ENCODE measurements at places on chromosomes 11 and 22.

DNA sequence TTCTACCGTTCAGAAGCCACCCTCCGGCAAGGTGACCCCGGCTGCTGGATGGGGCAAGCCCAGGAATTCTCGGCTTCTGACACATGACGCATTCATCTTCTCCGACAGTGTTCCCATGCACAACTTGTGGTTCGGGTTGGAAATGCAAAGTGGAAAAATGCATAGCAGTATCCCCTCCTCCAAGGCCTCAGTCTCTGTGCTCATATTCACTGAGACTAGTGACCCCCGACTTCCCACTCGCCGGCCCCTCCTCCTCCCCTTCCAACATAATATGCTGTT is 70.0 kb upstream of the NTM start:
- no peak for DNase-seq

DNA sequence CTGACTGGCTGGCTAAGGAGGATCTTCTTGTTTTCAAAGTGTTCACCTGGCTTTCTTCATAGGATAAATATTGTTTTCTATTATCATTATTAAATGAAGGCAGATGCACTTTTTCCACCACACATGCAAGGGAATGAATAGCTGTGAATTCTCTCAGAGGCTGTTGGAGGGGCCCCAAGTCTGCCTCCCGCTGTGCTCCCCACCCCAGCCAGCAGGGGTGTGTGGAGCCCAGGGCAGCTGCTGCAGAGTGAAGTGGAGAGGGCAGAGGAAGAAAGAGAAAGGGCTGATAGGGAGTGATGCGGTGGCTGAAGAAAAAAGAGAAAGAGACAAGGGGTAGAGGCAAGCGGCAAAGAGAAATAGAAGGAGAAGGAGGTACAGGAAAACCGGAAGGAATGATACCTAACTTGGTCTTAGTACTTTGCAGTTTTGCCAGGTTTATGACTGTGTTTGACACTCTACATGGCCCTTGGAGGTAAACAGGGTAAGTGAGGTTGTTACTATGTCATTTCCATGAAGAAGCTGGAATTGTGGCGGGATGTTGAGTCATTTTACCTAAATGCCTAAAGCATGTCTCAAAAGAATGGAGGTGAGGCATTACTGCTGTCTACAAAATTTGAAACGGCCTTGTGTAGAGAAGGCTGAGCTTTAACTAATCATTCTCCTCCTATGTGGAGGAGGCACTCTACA is 145.7 kb upstream of the B3GAT1 start:
- DNase-seq, result no peak

DNA sequence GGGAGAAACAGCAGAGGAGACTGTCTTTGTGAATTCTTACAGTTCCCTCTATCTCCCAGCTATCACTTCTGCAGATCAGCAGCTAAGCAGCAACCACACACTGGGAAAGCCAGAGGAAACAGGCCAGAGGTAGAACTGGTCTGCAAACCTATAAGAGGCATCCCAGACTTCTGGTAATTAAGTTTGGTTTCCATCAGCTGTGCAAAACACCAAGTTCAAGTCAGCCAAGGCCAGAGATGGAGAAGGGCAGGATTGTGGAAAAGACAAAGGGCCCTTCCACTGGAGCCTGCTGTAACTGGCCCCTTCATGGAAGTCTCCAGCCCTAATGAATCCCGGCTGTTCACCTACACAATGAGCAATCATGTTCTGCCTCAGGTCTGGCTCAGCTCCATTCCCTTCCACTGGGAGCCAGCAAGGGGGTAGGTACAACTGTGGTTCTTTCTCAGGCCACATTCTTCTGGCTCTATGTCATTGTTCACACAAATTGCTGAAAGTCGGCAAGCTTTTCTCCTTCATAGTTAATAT is 4.6 kb upstream of the PAMR1 start:
- no peak for DNase-seq

GRCh38 chr11:12123273-12123672 is 12.9 kb downstream of the MICAL2 start:
- no peak for DNase-seq

DNA sequence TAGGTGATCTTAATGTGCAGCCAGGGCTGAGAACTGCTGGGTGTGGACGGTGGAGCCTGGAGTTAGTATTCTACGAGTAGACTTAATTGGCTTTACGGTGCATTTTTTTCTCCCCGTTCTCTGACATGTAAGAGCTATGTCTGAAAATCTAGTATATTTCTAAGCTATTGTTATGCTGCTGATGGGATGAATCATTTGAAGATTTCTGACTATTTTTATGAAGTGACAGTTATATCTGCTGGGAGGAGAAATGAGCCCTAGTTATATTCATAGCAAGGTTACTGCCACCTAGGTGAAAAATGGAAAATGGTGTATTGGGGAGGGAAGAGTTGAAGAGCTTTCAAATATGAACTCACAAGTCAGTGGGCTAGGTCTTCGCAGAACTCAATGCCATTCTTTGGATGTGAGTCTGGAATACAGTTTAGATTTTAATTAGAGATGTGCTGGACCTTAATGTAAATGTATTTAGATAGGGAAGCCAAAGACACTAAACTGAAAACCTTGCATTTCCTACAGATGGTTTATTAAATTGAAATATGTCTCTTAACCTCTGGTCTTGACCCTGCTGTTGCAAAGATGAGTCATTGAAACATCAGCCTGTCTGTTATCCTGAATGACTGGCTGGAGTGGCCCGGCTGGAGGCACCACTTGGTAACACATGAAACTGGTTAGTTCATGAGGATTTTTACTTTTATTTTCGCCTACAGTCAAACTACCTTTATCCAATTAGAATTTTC is 293.7 kb downstream of the DDX10 start:
- DNase-seq, result no peak

GRCh38 chr11:12537778-12538401 is 136.3 kb upstream of the TEAD1 start:
- no peak for DNase-seq

DNA sequence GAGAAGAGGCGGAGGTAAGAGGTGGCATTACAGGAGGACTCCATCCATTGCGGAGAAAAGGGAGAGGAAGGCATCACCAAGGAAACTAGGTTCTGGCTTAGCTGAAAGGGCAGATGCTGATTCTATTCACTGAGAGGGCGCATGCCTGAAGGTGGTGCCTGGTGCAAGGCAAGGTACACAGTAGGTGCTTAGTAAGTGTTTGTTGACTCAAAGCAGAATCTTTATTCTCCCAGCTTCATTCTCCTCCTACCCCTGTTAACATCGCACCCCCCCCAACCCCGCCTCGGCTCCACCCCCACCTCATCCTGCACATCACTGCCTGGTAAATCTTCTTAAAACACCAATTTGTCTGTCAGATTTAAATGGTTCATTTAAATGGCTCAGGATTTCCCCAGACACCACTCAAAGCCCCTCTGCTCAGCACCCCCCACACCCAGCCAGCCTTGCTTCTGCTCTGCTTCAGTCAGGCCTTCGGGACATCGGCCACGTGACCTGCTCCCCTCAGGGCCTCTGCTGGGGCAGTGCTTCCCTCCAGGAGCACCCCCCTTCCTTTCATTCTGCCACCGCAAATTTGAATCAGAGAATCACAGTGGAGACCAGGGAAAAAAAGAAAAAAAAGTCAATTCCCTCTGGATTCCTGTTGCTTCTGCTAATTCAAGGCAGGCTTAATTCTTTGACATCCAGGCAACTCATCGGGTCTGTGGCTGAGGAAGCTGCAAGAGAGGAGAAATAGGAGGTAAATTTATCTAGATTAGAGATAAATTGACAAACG is 17.8 kb upstream of the RCN1 start:
- no peak for DNase-seq

DNA sequence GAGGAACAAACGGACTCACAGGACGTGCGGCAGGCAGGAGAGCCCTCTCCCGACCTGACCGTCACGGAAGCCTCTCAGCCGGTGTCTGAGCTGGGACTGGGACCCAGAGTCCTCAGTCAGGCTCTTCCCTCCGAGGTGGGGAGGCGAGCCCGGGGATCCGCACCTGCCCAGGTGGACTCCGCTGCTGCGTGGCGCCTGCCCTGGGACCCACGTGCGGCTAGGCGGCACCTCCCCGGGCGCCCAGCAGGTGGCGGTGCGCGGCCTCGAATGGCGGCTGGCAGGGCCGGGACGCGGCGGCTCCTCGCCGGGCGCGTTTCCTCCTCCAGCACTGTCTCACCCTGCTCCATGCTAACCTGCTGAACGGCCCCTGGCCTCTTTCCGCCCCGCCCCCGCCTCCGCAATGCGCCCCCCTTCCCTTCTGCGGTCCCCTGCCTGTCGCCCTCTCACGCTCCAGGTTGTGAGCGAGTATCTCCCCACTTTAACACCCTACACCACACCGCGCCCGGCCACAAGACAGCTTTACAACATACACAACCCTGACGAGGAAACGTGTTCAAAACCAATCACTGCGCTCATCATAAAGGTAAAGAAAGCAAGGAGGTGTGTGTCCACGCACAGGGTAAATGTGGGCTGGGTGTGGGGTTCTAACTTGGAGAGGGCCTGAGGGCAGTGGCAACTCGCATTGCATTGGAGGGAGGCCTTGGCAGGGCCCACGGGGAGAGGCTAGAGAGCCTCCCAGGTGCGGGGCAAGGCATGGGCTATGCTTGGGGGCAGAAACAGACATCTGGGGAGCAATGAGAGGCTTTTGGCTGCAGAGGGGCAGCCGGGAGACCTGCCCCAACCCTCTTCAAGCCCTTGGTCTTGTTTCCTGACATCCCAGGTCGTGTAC is 25.9 kb upstream of the ATXN10 start:
- peak; percentile 68 for DNase-seq

DNA sequence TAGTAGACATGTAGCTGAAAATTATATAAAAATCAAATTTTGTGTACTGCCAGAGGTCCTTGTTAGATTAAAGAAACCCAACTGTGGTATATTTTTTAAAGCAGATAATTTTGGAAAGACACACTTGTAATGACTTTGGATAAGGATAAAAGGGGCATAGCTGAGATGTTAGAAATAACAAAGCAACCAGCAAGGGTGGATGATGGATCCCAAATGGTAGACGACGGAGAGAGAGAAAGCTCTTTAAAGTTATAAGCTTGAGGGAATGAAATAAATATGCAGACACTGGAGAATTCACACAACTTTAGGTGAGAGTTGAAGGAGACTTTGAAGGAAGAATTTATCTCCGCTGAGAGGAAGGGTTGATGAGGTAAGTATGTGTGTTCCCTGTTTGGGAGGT is 10.6 kb downstream of the NCAM1 start:
- no peak for DNase-seq

- DNase-seq, result peak; percentile 68
Measured at GRCh38 chr11:34053161-34053686, 1.7 kb downstream of the CAPRIN1 start.

- DNase-seq, result peak; percentile 63
Measured at GRCh38 chr11:62678770-62679696, at the start of gene UBXN1. TSS of gene UBXN1 (minus strand) at chr11:62679073. CDS start at chr11:62678923, 150 bp downstream.
